ENCODE measurements at places on chromosomes 11 and 22.
A peak's percentile ranks its signal among the peaks of the same experiment; 100 is the strongest.

DNA sequence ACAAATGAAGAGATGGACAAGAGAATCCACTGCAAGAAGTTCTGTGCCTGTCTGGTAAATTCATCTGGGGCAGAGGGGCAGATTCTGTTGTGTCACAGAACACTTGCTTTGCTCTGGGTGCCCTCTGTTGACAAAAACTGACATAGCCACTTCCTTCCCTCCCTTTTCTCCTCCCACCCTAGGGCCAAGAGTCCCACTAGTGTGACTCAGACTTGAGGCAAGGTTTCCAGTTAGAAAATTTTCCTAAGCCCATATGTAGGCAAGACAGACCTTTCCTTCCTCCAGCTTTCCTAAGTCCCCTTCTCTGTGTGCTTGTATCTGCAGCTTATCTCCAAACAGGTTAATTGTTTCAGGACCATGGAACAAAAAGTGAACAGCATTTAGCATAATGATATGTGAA lies 106.8 kb downstream of the RBFOX2 start:
- DNase-seq = peak; percentile 38

DNA sequence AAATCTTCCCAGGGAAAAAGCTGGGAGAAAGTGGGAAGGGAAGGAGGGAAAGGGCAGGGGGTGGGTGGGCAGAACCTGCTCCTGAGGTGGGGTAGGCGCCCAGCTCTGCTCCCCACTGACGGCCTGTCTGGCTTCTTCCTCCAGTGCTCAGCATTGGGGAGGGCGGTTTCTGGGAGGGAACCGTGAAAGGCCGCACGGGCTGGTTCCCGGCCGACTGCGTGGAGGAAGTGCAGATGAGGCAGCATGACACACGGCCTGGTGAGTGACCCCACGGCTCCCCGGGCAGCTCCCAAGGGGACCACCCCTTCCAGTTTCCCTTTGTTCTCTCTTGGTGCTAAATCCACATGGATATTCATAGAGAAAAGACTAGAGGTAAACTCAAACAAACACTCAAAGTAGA lies 25.9 kb downstream of the SHANK3 start:
- no peak for DNase-seq

- DNase-seq = no peak
Measured at GRCh38 chr11:60771146-60771545, 14.0 kb upstream of the MS4A10 start.

GRCh38 chr11:77122576-77123212 lies 5.4 kb upstream of the MYO7A start:
- no peak for DNase-seq

DNA sequence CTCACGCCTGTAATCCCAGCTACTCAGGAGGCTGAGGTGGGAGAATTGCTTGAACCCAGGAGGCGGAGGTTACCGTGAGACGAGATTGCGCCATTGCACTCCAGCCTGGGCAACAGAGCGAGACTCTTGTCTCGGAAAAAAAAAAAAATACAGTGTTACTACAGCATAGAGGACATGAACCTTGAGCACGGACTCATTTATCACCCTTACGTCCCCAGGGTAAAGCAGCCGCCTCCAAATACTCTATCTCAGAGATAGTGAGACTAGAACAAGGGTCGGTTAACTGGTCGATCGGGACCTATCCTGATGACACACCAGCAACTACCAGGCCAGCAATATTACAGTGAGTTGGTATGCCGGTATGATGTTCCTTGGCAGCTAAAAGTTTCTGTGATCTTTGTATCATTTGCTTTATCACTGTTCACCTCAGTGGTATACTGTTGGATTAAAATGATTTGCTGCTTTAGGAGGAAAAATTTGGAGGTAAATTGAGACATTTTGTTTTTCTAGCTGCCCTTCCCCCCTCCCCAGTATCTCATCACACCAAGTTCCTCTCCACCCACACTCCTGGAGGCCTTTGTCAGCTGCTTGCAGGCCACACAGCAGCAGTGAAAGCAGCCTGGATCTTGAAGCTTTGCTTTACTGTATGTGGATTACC lies 7.0 kb upstream of the SIDT2 start:
- no peak for DNase-seq

DNA sequence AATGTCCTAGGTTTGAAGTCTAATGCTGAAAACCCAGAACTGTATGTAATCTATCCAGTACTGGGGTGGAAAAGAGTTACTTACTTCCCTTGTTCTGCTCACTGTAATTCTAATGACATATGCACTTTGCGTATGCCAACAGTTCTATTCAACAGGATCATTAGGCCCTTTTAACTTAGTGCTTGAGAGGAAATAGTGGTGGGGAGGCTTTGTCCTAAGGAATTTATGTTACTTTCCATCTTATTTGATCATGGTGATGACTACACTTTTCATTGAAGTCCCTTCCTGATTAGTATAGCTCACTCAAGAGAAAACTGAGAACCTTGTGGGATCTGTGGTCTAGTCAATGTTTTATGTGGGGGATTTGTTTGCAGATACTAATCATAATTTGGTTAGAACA lies 348.2 kb downstream of the GUCY1A2 start:
- DNase-seq = no peak

DNA sequence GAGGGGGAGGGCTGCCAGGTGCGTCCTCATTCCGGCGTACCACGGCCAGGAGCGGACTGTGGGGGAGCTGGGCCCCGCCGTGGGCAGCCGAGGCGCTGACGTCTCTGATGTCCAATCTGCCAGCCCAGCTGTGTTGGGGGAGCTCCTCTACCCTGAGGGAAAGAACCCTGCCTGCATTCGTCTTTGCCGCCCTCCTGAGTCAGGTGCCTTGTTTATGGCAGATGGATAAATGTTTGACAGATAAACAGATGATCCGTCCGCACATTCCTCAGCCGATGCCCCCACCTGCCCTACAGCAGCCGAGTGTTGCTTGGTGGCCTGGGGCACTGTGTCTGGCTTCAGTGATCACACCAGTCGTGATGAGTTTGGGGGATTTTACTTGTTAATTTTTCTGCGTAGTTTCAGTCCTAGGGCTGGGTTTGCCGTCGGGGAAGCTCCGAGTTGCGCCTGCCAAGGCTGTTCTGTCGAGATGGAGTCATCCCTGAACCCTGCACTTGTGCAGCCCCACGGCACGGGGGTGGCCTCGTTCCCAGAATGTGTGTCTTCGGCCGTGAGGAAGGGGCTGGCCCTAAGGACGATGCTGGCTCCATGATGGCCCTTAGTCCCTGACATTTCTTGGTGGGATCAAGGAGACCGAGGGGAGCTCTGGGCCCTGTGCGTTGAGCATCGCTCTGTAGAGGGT lies 1083.9 kb downstream of the BRD1 start:
- no peak for DNase-seq

DNA sequence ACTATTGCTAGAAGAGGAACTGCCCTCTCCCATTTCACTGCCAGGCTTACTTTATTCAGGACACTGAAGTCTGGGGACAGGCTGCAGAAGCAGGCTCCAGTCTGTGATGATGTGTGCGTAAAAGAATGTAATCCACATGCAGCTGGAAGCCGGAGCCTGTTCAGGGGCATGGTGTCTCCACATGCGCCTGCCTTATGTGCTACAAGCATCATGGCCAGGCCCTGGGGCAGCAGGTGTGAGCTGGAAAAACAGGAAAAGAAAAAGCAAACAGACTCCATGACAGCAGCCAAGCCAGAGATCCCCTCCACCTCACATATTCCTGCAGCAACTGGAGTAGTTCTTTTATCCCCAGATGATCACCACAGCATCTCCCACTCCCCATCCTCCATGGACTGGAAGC lies 33.4 kb downstream of the ARFGAP2 start:
- no peak for DNase-seq

DNA sequence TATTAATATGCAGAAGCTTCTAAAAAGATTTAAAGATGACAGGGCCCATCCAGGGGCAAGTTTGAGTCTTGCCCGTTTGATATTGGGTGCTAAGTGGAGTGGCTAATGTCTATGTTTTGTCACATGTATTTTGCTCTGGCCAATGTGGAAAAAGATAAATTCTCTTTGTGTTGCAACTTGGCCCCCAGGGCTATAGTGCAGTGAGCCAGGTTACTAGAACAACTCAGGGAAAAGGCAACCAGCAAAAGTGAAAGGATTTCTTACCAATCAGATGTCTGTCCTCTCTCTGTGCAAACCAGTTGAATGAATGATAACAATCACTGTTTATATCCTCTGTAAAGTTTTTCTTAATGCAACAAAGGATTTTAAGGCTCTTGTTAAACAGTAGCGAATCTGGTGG lies 4.6 kb upstream of the CLNS1A start:
- no peak for DNase-seq

DNA sequence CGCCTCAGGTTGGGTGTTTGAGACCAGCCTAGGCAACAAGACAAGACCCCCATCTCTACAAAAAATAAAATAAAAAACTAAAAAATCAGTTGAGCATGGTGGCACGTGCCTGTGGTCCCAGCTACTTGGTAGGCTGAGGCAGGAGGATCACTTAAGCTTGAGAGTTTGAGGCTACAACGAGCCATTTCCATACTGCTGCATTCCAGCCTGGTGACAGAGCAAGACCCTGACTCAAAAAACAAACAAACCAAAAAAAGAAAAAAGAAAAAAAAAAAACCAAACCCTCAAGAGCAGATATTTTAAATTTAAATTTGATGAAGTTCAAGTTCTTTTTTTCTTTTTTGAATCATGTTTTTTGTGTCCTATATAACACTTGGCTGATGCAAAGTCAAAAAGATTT lies 7.2 kb upstream of the CCDC83 start:
- DNase-seq = no peak

- peak; percentile 20 for DNase-seq
Measured at GRCh38 chr22:30396871-30397655, at the start of gene SEC14L2. SEC14L2 (plus strand) TSS chr22:30397018; CDS start chr22:30397117, 99 bp downstream.

- no peak for DNase-seq
Measured at GRCh38 chr11:19512618-19513017, 200.0 kb upstream of the NAV2 start.

- no peak for DNase-seq
Measured at GRCh38 chr11:45300715-45301114, 14.6 kb upstream of the SYT13 start.

- no peak for DNase-seq
Measured at GRCh38 chr22:50710886-50711285, 27.1 kb upstream of the ACR start.

DNA sequence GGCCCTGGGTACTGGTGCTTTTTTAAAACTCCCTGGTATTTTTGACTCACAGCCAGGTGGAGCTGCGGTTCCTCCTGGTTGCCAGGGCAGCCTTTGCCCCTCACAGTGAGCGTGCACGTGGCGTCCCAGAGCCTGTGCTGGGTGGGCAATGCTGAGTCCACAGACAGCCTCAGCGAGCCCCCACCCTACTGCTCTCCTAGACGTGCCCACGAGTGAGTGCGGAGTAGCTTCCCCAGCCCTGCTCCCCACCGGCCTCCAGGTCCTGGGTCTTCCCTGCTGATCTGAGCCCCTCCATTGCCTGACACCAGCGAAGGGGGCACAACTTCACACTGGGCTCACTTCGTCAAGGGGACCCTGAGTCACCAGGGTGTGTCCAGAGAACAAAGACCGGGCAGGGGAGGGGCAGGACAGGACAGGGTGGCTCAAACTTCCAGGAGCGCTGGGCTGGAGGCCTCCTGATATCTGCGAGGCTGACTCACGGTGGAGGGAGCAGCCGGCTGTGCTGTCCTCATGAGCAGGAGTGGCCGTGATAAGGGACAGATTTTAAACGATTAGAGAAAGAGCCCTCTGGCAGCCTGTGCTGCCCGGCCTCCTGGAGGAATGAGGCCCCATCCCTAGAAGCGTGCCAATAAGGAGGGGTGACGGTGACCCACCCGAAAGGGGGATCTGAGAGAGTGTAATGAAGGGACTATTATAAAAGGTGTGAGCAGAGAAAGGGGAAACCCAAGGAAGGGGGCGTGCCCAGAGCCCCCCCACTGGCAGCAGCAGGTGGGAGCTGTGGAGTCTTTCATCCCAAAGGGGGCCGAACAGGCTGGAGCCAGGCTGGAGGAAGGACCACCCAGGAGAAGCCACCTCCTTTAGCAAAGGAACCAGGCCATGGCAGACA lies 129.3 kb upstream of the FGF3 start:
- no peak for DNase-seq

GRCh38 chr11:34626393-34626792 lies 5.5 kb downstream of the EHF start:
- no peak for DNase-seq

- no peak for DNase-seq
Measured at GRCh38 chr22:37428649-37429586, 1.6 kb upstream of the ELFN2 start.

DNA sequence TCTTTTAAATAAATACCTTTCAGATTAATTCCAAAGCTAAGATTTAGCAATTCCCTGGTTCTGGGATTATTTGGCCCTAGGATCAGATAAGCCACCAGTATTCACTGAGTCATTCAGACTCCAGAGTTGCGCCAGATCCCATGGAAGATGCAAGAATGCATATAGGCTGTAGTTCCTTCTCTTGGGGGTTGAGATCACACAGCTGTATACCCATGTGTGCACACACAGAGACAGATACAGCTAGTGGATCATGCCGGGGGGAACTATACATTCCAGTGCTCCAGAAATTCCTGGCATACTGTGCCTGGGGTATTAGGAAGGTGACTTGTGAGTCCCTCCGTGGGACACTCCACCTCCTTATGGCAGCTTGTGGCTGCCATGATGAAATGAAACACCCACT lies 75.4 kb downstream of the ZBTB16 start:
- no peak for DNase-seq

- no peak for DNase-seq
Measured at GRCh38 chr11:11895672-11896071, 53.9 kb downstream of the USP47 start.

- DNase-seq = no peak
Measured at GRCh38 chr11:126140201-126140925, 71.1 kb downstream of the RPUSD4 start.

GRCh38 chr11:12606597-12606996 lies 67.6 kb upstream of the TEAD1 start:
- no peak for DNase-seq

- DNase-seq = no peak
Measured at GRCh38 chr22:27164781-27165503, 507.6 kb downstream of the MIAT start.

DNA sequence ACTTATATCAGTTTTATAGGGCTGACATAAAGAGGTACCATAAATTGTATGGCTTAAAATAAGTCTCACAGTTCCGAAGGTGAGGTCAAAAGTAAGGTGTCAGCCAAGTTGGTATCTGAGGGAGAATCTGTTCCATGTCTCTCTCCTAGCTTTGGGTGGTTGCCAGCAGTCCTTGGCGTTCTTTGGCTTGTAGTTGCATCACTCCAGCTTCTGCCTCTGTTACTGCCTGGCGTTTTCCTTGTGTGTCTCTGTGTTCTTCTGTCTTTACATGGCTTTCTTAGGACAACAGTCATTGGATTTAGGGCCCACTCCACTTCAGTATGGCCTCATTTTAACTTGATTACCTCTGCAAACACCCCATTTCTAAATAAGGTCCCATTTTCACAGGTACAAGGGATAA lies 16.7 kb downstream of the MMP7 start:
- no peak for DNase-seq

GRCh38 chr11:60873533-60873932 lies 6.2 kb downstream of the ZP1 start:
- DNase-seq = no peak

Measured in NCI-H1105 (cell line).